ENCODE measurements at places on chromosomes 6 and 20.

DNA sequence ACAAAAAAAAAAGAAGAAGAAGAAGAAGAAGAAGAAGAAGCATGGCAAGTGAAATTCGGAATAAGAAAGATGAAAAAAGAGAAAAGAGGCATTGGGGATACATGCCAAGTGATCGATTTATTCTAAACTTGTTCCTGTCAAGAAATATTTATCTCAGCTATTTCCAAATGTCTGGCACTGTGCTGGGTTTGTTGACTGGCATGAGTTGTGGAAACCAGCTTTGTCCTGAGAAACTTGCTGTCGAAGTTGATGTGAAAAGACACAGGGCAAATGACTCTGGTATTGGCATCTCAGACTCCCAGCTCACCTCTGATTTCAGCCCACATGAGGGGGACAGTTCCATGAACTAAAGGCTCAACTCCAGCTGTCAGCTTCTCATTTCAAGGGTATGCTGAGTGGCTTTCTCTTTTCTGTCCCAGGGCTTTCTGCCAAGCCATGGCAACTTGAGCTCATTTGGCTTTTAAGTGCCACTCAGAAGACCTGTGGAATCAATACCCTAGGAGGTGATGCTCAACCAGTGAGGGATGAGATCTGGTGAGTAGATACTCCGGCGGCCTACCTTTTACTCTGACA lies 253.3 kb upstream of the JAG1 start:
- no peak for DNase-seq

DNA sequence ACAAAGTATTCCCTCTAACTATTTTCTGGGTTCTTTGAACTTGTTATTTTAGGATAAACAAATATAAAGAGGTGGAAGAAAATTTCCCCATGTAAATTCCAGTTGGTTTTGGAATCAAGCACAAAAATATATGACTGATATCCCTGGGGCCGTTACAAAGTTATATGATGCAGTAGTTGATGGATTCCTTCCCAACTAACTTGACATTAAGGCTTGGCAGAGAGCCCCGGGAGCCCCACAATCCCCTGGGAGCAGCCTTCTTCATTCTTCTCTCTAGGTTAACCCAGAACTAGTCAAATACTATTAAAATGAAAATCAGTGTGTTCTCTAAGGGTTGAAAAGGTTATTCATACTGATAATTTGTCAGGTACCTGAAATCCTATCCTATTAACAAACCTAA lies 508.9 kb upstream of the SOX4 start:
- no peak for DNase-seq

DNA sequence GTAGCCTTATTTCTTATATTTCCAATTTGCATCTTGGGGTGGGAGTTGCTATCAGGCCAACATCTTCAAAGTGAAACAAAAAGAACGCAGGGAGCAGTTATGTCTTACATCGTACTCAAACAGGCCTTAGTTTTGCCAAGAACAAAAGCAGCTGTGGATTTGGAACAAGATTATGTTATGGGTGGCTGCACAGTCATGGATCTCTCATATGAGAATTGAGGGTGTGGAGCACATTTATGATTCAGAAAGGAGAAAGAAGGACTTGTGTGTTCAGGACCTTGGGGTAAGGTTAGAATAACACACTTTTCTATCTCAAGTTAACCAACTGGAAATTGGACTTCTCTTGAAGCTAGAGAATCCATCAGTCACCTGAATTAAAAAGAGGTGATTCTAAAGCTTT lies 259.9 kb downstream of the FOXA2 start:
- no peak for DNase-seq

- no peak for DNase-seq
These were observed 1.1 kb downstream of the EIF2S2 start for GRCh38 chr20:34110745-34111641.

GRCh38 chr6:89120371-89120770 lies 2.5 kb upstream of the SRSF12 start:
- DNase-seq, result no peak

- no peak for DNase-seq
These were observed 251.8 kb downstream of the NRN1 start for GRCh38 chr6:5754904-5755303.

GRCh38 chr6:21085643-21086042 lies 507.9 kb upstream of the SOX4 start:
- no peak for DNase-seq

GRCh38 chr20:56417911-56418310 lies 5.9 kb downstream of the CASS4 start:
- DNase-seq, result no peak

DNA sequence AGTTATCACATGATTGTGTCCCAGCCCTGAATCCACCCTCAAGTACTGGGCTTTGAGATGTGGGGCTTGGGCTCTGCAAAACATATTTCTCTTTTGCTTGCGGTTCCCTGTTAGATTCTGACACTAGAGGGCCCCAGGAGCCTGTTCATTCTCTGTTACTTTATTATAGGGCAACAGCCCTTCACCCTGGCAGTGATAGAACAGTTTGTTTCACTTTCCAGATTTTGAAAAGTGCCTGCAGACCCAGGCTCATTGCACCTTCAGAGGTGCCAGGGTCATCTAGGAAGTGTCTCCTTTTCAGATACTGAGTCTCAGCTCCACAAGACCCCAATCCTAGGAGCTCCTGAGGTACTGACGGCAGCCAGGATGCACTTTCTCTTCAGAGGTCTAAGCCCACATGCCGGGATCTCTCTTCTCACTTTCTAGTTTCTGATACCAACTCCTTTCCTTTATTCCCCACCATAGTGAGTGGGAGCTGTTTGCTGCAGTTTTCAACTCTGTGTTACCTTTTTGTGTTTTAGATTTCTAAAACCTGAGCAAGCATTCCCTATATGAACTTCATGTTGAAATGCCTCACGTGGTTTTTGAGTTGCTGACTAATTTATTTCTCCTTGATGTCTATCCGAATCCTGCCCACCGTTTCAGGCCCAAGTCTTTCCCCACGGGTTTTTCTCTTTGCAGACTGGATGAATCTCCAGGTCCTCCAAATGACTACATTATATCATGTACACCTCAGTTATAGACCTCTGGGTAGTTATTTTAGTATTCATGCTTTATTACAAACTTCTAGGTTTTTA lies 10.9 kb downstream of the ABT1 start:
- peak; percentile 59 for DNase-seq

DNA sequence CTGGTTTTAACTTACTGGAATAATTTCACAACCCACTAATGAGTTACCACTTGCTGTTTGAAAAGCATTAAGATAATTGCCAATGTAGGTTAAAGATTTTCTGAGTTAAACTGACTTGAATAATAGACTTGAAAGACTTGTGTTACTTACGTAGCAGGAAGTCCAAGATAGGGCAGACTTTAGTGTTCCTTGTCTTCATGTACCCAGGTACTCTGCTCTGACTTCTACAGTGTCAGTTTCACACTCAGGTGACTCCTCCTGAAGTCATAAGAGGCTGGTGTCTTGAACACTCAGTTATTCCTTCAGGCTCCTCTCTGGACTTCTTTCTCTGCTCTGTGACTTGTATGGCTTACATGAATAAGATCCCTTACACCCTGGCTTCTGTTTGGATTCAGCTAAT lies 76.3 kb upstream of the SGK1 start:
- DNase-seq, result no peak

- DNase-seq, result no peak
These were observed 120.8 kb downstream of the MAFB start for GRCh38 chr20:40568200-40568599.

DNA sequence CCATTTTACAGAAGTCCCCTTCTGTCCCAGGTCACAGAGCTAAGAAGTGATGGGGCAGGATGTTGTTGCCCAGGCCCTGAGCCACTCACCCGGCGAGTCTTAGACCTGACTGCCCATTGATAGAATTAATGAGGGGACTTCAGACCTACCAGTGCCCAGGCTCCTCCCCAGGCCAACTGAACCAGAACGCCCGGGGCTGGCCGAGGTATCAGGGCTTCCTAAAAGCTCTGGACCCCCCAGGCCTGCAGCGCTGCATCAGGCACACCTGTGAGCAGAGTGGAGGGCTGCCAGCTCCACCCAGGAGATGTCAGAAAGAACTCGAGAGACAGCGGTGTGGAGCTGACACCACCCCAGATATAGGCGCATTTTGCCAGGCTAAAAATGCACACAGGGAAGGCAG lies 3.5 kb downstream of the GPR31 start:
- no peak for DNase-seq

DNA sequence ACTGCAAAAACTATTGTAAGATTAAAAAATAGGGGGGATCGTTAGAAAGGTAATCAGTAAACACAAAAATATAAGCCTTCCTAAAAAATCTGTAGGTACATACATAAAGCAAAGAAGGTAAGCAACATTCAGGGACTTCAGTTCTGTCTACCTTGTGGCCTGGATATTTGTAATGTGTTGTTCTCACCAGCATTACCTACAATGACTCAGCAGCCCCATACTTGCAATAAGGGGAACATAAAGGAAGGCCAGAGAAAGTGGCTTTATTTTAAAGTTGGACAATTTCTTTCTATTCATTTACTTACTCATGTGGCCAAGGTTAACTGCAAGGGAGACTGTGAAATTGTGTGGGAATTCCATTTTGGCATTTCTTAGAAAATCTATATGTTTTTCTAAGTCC lies 277.2 kb upstream of the PREP start:
- DNase-seq, result no peak

- no peak for DNase-seq
These were observed 82.2 kb downstream of the GPR63 start for GRCh38 chr6:96755096-96755495.

DNA sequence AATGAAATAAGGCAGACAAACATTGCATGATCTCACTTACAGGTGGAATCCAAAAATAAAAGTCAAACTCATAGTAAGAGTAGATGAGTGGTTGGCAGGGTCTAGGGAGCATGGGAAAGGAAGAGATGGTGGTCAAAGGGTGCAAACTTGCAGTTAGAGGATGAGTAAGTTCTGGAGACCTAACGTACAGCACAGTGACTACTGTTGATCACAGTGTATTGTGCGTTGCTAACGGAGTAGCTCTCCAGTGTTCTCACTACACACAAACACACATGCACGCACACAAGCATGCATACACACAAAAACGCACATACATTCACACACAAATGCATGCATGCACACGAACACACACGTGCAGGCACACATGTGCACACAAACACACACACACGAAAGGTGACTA lies 54.9 kb downstream of the LY86 start:
- no peak for DNase-seq

DNA sequence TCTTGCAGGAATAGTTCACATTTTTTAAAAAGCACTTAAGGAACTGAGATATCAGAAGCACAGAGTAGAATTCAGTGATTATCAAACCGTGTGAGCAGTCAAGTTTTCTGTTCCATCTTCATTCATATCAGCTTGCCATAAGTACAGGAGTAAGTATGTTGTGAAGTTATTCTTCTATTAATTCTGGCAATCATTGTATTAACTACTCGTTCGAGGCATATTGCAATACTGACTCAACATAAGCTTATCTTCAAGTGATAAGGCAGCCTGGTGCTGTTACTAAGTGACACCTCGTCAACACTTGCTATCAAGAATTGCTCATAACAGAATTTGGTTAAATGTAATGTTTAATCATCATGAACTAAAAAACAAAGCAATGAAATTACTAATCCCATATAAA lies 75.7 kb upstream of the SNX9 start:
- DNase-seq, result no peak

Measured in SK-N-MC (cell line).